ENCODE measurements at places on chromosomes 11 and 22. TPM values are rescaled to one million over a fixed set of nuclear protein-coding genes. Genes with fewer than 3 reads are reported as not detected.

Gene TMEM25
- 7.7 TPM for total RNA-seq

Gene OTOG
- total RNA-seq, result not detected

Gene NXPE2
- total RNA-seq, result not detected

Gene DUSP8
- total RNA-seq, result not detected

Gene TRIM48
- not detected for total RNA-seq

Gene KCTD14
- 0.45 TPM for total RNA-seq

Gene SLC6A5
- total RNA-seq, result not detected

Gene PRODH
- not detected for total RNA-seq

Gene PYGM
- 1.7 TPM for total RNA-seq

Gene NEAT1
- total RNA-seq, result 527 TPM

Gene MPPED2
- not detected for total RNA-seq

Gene PRR5L
- 0.54 TPM for total RNA-seq

Gene RASSF10
- not detected for total RNA-seq

Gene ATG13
- 58.8 TPM for total RNA-seq

Gene LDHAL6A
- not detected for total RNA-seq

Gene CEP126
- 3.9 TPM for total RNA-seq

Measured in fibroblast of the aortic adventitia (primary cell).